ENCODE measurements at places on chromosomes 7 and 10.

DNA sequence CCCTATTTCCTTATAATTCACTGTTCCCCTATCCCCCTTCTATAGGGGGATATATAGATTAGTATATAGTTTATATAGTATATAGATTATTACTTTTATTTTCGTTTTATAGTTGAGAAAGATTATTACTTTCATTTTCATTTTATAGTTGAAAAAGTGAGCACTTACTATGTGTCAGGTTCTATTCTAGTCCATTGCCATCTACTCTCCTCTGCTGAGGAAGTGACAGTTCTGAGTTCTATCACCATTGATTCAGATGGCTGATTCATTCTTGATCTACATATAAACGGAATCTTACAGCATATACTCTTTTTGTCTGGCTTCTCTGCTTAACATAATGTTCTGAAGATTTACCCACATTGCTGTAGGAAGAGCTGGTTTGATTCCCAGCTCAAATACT lies 20.7 kb upstream of the CAV2 start:
- DNase-seq = no peak

DNA sequence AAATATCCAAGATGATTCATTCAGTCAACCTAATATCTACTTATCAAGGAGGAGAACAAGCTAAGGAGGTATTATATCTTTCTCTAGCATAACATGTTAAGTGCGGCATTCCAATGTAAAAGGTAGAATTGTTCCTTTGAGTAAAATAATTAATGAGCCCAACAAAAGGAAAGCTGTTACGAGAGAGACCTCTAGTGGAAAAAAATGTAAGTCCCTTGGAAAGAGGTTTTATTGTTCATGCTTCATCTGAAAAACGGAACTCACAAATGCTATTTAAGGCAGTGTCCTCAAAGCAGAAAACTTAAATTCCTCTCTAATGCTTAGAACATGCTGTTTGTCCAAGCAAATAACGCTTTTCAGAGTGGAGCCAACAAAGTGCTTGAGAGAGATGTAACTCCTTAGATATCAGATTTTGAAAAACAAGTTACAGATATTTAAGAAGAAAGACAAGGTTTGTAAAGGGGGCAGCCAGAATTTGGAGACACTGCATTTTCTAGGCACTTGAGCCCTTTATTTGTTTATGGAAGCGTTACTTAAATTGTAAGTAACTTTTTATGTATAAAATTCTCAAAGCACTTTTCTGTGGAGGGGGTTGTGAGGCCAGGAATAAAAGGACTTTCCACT lies 119.9 kb downstream of the TFEC start:
- no peak for DNase-seq

GRCh38 chr10:32489901-32490300 lies 44.0 kb downstream of the CCDC7 start:
- no peak for DNase-seq

DNA sequence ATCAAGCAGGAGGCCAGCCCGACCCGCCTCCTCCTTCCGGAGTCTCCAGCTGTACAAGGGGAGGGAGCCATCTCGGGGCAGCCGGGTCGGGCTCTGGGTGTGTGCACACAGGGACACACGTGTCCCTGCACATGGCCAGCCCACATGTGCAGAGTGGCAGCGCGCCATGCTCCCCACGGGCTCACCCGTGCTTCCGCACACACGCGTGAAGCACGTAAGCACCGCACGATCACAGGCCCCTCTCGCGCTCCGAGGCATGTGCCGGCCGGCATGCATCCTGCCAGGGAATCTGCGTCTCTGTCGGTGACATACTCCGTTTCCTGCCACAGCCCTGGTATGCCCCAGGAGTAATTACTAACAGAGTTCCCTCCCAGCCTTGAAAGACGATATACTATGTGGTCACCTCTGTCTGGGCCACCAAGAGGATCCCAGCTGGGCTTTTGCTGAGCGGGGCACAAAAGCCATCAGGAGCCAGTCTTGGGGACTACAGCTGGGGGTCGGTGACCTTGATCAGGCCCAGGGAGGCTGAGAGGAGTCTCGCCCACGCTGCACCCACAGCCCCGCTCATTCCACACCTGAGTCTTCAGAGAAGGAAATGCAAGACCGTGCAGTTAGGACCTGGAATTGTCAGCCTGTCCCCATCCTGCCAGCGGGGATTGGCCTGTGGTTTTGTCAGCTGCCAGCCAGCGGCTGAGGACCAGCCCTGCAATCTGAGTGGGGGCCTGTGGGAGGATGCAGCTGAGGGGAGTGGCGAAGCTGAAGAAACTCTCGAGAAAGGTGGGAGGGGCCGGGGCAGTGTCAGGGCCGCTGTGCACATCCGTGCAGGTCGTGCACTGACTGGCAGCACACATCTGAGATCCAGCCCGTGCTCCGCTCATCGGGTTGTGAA lies 11.0 kb upstream of the LFNG start:
- no peak for DNase-seq

- DNase-seq = no peak
These were observed 112.4 kb upstream of the PPP2R2D start for GRCh38 chr10:131788386-131788785.

GRCh38 chr10:114548662-114549061 lies 109.4 kb downstream of the ABLIM1 start:
- no peak for DNase-seq

- no peak for DNase-seq
These were observed 155.9 kb upstream of the MDFIC start for GRCh38 chr7:114766041-114766356.

GRCh38 chr10:132960071-132960472 lies 17.7 kb upstream of the CFAP46 start:
- no peak for DNase-seq

Data from 8988T (cell line).